ENCODE measurements at places on chromosomes 6 and 20.

DNA sequence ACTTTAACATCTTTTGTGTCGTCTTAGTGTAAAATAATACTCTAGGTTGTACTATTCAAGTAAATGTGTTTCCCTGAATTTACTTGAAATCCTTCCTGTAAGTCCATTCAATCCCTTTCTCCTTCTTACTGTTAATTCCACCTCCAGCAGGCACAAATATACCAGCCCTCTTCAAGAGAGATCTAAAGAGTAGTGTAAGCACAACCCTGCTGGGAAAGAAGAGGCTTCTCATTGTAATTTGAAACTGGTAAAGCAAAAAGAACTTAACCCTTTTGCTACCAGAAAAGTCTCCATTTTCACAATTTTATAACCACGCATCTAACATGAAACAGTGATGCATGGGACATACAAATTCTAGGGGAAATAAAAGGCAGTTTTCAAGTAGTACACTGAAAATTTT is at the start of gene BMP5:
Gene BMP5, minus strand, starts transcription at position 191 of the 400 bp plus-strand sequence. CDS start 725 bp downstream, outside the sequence.
- no peak for DNase-seq

DNA sequence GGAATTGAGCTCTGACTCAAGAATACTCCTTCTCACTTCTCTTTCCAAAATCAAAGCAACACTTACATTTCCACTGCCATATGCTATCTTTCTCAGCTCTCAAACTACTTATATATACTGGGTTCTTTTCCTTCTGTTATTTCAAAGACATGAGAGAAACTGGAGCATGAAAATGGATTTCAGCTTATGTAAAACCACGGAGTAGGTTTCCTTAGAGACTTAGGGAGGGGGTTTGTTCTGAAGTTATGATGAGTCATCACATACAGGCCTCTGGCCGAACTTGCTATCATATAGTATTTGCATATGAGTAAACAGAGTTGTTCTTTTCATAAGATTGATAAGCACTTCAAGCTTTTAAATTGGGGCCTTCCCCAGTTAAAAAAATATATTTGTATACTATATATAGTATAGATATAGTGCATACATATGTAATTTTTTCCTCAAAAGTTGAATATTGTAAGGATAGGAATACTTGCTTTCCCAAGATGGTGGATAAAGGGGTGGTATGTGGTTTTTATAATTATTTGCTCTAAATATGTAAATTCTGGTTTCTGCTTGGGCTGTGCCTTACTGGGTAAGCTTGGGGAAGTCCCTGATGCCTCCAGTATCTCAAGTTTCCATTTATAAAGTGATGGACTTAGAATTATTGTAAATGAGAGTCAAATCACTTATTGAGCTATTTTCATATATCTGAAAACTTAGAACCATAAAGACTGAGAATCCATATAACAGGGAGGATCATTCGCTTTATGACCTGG is 273.9 kb downstream of the RFPL4B start:
- DNase-seq = no peak

DNA sequence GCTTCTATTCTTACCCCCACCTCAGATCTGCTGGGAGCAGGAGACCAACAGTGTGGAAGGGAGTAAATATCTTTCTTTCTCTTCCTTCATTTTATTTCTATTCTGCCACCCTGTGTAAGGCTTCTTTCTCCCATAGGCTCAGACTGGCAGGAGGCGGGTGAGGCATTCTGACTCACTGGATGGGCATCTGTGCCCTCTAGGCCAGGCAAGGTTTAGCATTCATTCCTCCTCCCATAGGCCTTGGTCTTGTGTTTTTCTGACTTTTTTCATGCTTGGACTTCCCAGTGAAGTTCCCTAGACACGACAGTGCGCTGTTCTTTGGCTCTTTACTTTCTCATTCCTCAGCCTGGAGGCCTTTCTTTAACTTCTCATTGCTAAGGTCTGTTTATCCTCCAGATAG is 235.2 kb downstream of the SYNE1 start:
- DNase-seq = no peak

GRCh38 chr6:53539561-53539960 is 5.3 kb downstream of the GCLC start:
- DNase-seq = no peak

GRCh38 chr6:21051777-21052176 is 517.5 kb downstream of the CDKAL1 start:
- DNase-seq = no peak

GRCh38 chr6:130643361-130643760 is 183.8 kb upstream of the SMLR1 start:
- no peak for DNase-seq

- DNase-seq = no peak
These were observed 30.2 kb upstream of the SERINC3 start for GRCh38 chr20:44552050-44552449.

- no peak for DNase-seq
These were observed 152.1 kb upstream of the SMLR1 start for GRCh38 chr6:130675072-130675471.

DNA sequence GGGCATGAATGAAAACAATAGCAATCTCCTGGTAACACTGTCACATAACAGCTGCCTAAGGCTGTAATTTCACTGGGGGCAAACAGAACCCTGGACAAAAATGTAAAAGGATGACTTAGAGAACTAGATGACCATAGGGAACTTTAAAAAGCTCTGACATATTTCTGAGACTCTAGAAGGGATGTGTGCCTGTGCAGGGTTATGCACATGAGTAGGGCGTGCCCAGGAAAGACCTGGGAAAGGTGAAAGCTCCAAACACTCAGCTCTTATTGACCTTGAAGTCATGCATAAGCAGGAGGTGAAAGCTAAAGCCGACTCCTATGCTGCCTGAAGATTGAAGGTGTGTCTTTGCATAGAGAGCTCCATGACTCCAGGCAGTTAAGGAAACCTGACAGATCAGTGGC is 118.4 kb upstream of the BTBD3 start:
- no peak for DNase-seq

DNA sequence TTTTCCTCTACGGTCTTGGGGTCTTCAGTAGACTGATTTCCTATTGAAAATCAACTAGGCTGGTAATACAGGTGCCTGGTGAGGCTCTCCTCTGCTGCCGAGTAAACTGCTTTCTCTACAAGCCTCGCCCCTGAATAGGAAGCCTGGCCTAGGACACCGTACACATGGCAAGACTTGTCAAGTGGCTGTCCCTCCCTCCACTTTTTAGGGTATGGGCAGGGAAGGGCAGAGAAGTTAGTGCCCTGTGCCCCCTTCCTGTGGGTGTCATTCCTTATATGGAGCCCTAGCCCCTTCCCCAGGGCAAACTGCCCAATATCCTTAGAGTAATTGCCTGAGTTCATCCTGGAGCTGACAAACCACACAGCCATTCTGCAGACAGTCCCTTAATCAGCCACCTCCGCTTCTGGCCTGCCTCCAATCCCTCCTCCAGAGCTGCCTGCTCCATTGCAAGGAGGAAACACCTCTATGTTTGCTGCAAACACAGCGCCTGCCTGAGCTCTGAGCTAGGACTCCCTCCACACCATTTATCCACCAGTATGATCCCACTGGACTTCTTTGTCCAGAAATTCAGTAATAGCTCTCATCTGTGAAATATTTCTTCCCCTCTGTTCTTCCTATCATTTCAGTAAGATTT is 93.1 kb downstream of the CHD6 start:
- no peak for DNase-seq

GRCh38 chr6:106134906-106135634 is 48.9 kb downstream of the PRDM1 start:
- DNase-seq = no peak

- DNase-seq = no peak
These were observed 116.6 kb downstream of the RNF144B start for GRCh38 chr6:18503593-18504231.

- no peak for DNase-seq
These were observed 136.8 kb downstream of the ALDH8A1 start for GRCh38 chr6:134813146-134813545.

DNA sequence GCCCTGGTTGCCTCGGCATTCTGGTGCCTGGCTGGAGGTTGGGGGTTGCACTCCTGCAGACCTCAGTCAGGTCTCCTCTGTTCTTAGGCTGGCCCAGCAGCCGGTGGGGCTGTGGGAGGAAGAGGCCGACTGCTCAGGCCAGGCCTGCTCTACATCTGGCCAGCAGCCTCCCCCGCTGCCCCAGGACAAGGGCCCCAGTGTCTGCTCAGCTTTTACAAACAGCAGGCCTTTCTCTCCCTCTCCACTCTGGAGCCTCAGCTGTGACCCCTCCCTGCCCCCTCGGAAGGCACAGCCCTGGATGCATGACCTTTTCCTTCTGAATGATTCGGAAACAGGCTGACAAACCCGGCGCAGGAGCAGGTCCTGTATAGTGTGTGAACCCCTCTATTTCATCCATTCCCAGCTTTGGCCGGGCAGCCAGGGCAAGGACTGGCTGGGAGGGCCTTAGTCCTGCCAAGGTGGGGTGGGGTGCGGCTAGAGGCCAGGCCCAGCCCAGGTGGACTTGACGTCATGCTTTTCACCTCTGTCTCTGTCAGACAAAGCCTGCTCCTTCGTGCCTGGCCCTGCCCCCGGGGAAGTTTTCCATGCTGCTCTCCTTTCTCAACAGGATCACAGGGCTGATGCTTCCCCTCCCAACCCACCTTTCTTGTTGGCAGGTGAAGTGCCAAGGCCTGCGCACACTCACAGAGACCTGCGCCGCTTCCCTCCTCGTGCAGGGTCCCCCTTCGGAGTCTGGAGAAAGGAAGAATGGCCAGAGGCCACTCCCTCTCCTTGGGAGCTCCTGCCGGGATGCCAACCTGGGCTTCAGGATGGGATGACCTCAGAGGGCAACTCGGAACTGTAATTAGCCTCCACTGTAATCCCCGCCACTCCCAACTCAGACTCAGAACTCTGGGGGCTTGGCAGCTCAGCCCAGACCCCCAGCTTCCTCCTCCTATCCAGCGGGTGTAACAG is 10.1 kb upstream of the ITPR3 start:
- no peak for DNase-seq

GRCh38 chr20:56978475-56978874 is 288.0 kb downstream of the BMP7 start:
- no peak for DNase-seq

DNA sequence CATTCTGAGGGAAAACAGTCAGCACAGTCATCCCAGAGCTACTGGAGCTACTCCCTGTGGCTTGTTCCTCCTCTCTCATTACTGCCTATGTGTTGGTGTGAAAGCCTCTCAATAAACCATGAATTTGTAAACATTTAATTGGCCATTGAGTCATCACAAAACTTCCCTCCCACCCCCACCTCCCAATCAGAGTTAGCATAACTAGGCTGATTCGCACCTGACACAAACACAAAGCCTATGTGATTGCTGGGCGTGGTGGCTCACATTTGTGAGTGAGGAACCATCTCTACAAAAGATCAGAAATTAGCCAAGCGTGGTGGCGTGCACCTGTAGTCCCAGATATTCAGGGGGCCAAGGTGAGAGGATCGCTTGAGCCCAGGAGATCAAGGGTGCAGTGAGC is 17.1 kb upstream of the SNTA1 start:
- DNase-seq = no peak

DNA sequence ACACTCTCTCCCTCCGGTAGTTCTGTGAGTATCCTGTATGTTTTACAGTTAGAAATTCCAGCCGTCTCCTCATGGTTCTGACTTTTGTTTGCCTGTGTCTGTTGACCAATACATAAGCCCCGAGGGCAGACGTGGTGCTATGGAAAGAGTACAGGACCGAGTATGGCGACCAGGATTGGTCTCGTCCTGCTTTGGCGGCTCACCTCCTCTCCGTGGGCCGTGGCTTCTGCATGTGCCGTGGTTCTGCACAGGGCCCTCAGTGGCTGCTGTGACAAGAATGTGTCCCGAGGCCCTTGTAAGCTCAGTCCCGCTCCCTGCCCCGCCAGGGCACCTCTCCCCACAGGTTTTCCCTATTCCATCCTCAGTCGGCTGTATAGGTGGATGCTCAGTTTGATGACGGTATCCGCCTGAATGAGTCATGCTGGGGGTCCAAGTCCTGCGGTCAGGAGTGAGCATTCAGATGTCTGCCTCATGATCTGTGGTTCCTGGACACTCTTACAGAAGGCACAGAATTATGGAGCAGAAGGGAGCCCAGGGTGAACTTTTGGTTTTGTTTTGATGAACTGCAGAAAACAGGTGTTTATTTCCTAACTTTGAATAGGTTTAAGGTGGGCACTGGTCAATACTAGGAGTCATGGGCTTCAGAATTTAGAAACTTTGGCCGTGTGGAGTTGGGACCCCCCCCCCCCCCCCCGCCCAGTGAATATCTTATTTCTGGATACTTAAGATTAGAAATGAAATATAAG is 1.2 kb downstream of the ARFGAP1 start:
- no peak for DNase-seq

- DNase-seq = no peak
These were observed 4.2 kb upstream of the APMAP start for GRCh38 chr20:24996449-24997377.

GRCh38 chr6:72835749-72836148 is 213.9 kb downstream of the KCNQ5 start:
- no peak for DNase-seq

GRCh38 chr20:33627577-33628216 is 34.4 kb upstream of the C20orf144 start:
- no peak for DNase-seq

- DNase-seq = no peak
These were observed 5.6 kb downstream of the BRD2 start for GRCh38 chr6:32974016-32974333.

GRCh38 chr6:22239261-22239921 is 57.4 kb downstream of the PRL start:
- no peak for DNase-seq

- DNase-seq = no peak
These were observed 80.7 kb downstream of the OLIG3 start for GRCh38 chr6:137413482-137413881.

DNA sequence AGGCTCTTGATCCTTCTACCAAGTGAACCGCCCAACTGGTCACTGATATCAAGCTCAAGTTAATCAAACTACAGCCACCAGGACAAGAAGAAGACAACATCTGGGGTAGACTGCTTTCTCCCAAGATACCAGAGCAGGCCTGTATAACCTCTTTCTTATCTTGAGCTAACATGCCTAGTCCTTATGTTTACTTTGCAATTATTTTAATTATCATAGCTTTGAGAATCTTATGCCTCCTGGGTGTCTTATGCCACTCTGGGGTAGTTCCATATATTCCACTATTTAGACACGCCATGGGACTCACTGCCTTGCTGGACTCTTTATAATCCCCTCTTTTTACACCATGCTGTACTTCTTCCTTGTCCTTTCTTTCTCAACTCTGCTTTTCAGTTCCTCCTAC is 41.5 kb upstream of the ECI2 start:
- no peak for DNase-seq

DNA sequence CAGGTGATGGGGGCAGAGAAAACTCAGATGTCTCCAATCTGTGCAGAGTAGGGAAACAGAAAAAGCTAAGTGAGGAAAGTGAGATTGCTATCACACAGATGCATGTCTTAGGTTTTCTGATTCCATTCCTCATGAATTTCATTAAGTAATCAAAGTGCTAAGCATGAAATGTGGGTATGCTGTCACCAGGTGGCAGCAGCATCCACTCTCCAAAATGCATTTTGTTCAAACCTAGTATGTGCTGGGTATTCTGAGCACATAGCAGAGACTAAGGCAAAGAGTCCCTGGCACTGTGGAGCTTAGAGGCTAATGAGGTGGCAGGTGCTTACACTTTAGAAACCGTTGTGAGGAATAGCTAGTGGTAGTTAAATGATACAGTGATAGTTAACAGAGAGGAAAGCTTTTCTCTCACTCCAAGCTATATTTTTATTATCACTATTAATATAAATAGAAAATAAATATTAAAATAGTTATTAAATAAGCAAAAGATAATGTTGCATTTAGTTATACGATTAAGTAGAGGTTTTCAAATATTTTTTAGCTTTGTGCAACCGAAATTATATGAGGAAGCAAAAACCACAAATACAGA is 179.5 kb downstream of the CDH26 start:
- DNase-seq = no peak
